ENCODE measurements at places on chromosomes 11 and 22.
A peak's percentile ranks its signal among the peaks of the same experiment; 100 is the strongest.

GRCh38 chr11:1783725-1784529 lies 20.2 kb upstream of the CTSD start:
- DNase-seq: no peak

GRCh38 chr11:130379276-130379675 lies 49.1 kb downstream of the ADAMTS8 start:
- peak; percentile 27 for DNase-seq

- no peak for DNase-seq
These were observed 65.3 kb downstream of the ARHGEF12 start for GRCh38 chr11:120401506-120401905.

- DNase-seq: no peak
These were observed 209.5 kb downstream of the NTM start for GRCh38 chr11:131579932-131580387.

DNA sequence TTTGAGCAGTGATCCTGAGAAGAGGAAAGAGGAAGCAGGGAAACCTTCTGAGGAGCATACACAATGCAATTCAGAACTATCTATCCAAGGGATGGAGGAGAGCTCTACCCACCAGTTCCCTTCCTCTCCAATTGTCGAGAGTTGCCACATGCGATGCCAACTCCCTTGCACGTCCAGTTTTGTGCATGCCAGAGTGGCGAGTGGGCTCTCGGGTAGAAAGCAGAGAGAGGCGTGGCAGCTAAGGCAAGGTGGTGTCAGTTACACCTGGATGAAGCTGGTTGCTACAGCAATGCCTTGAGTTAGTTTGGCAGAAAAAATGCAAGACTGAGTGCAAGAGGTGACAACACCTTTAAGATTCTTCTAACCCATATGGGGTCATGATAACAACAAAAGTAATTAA lies 420.4 kb upstream of the CCDC90B start:
- no peak for DNase-seq
